ENCODE measurements at places on chromosomes 1 and 21.

- no peak for DNase-seq
Measured at GRCh38 chr1:70134148-70134547, 71.2 kb downstream of the LRRC40 start.

DNA sequence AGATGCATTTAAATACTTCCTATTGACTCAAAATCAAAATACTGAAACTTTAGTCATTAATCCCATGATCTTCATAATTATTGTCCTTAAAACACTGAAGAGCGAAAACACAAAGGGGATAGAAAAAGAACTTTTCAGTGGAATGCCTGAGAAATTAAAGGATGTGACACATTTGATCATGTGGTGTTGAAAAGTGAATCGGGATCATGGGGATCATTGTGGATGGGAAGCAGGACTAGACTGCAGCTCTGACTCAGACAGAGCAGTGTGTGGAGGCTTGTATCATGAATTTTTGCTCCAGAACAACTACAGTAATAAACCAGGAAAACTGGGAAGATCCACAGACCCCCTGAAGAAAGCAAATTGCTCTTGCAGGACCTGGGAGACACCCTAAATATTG is 161.1 kb upstream of the CXADR start:
- no peak for DNase-seq

DNA sequence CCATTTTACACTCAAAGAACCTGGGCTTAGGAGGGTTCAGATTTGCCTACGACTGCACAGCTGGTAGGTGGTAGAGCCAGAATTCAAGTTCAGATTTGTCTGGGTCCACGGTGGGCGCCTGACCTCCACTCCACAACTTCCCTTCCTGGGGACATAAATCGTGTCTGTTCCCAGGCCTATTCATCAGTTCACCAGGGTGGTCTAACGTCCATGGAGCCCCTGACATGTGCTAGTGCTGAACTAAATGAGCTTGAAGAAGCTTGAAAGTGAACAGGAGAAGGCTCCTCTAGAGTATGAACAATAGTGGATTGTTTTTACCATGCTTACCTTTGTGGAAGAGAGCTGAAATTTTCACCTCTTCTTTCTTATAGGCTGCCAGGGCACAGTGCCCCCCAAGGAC is 32.5 kb upstream of the KIF1B start:
- DNase-seq = no peak

- DNase-seq = no peak
Measured at GRCh38 chr1:12287869-12288268, 58.0 kb downstream of the VPS13D start.

DNA sequence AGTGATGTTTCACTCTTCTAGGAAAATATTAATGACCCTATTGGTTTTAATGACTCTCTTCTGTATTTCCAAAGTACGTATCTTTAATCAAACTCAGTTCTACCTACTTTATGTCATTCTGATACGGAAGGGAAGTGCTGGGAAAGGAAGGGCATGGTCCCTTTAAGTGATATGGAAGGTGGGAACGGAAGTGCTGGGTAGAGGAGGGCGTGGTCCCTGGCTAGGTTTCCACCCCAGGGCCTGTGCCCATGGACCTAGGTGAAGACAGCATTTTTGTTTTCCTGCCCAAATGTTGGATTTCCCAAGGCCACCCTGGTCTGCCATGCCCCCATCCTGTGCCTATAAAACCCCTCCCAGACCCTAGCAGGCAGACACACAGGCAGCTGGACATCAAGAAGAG is 24.0 kb downstream of the RGS4 start:
- no peak for DNase-seq

DNA sequence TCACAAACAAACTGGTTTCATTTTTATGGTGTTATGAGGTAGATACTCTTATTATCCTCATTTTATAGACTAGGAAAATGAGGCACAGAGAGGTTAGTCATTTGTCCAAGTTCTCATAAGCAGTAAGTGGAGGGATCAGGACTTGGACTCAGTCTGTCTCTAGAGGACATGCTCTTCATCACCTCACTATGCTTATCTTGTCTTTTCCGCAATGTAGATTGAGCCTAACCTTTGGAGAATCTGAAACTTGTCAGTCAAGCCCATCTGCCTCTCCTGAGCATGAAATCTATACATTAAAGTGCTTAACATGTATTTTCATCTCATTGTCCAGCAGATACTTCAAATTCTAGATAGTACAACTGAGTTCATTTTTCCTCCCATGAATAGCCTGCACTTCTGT is 11.8 kb upstream of the CDC14A start:
- DNase-seq = no peak

DNA sequence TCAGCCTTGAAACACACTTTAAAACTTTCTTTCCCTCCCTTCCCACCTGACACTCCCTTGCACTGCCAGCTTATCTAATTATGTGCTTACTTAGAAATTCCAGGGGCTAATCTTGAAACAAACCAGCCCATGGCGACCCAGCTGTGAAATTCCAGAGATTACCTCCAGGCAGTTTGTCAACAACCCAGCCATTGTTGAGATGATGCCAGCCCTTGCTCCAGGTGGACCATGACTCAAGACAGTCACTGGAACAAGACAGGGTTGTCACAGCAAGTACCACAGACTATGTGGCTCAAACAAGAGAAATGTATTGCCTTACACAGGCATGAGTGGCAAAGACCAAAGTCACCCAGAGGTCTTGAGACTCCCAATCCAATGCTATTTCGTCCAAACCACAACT is 7.9 kb downstream of the FYB2 start:
- DNase-seq = no peak

DNA sequence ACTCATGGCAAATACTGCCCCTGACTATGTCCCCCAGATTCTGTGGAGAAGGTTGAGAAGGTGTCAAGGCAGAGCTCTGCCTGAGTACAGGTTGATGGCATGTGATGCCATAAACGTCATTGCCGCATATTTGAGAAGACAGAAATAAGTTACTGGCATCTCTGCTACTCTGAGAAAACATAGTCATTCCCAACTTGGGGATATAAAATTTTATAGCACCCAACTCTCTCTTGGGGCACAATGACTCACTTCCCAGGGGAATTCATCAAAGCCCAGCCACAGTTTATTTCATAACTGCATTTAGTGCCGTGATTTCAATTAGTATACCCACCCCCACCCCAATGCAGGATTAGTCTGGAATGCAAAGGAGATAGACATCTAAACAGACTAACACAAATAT is 101.9 kb upstream of the TNR start:
- no peak for DNase-seq

- no peak for DNase-seq
Measured at GRCh38 chr1:116335850-116336624, 37.0 kb upstream of the ATP1A1 start.

GRCh38 chr1:168689726-168690602 is 39.0 kb downstream of the DPT start:
- no peak for DNase-seq

Measured in smooth muscle cell of the brain vasculature (primary cell).